ENCODE measurements at places on chromosomes 4 and X.

- no peak for DNase-seq
These were observed 7.4 kb upstream of the FGF13 start for GRCh38 chrX:138718941-138719340.

DNA sequence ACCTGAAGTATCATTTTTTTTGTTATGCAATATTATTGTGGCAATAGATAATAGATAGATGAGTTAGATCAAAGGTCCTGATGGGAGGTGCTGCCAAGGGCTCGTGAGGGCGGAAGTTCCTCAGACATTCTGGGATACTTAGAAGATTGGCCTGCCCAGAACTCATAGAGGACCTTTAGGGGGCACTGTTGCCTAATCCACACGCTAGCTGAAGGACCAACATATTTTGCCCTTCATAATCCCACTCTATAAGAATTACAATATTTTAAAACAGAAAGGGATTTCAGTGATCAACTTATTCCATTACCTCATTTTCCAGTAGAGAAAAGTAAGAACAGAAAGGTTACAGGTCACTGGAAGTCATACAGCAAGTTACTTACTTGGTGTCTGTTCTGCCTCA lies 22.9 kb upstream of the COX7B2 start:
- no peak for DNase-seq

DNA sequence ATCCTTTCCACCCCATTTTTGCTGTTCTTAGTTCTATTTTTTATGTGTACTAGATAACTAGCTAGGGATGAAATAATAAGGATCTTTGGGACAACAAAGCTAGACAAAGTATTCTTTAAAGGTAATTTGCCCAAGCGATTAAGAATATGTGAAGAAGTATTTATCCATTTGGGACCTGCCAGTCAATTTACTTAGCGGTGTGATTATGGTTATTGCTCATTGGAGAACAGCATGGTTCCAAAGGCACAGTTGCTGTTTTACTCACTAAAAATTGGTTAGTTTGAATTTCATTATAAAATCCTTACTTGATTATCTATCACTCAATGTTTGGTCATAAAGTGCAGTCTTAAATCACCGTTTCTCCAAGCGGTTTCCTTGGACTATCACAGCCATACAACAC lies 124.1 kb downstream of the SNCA start:
- no peak for DNase-seq

- DNase-seq, result no peak
These were observed 26.9 kb downstream of the ASB9 start for GRCh38 chrX:15242899-15243555.

GRCh38 chr4:94413085-94413840 lies 38.5 kb upstream of the PDLIM5 start:
- DNase-seq, result no peak

GRCh38 chr4:169015186-169015623 lies 5.2 kb upstream of the CBR4 start:
- DNase-seq, result no peak

DNA sequence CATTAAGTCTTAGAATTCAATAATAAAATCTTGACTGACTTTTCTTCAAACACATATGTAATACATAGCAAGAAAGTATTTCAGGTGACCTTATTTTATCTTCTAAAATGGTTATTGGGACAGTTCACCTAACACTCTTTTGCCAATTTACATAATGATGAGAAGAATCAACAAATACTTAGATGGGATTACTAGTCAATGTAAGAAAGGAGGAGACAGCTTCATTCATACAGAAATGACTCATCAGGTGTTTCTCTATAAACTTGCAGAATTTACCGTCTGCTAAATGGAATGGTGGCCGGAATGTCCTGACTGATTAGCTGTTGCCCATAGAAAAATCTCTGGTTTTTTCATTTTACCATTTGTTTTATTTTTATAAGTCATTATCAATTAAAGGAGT lies 115.0 kb upstream of the ETNPPL start:
- DNase-seq, result no peak

DNA sequence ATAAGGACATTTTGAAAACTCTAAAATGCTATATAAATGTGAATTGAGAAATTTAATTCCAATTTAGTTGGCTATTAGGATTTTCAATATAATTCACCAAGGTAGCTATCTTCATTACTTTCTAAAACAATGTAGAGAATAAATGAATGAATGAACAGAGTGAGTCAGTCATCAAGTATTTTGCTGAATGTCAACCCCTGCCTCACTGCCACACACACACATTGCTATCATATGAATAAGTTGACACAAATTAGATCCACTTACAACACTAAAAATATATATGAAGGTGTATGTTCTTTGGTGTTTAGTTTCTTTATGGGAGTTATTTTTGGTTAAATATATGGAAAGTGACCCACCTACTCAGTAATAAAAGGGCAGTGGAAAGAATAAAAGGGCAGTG lies 141.4 kb upstream of the SMIM10 start:
- no peak for DNase-seq

Data from stimulated activated CD4-positive, alpha-beta T cell treated with anti-CD3 and anti-CD28 coated beads, Interleukin-1b, Interleukin-23, amount 100 ng/mL, for 1 hour (primary cell).